CD4-positive, alpha-beta T cell treated with Interleukin-6 for 4 hours (primary cell): ENCODE measurements at places on chromosomes 2 and 18.

- no peak for DNase-seq
These were observed 912.5 kb upstream of the CRIM1 start for GRCh38 chr2:35443087-35443486.

DNA sequence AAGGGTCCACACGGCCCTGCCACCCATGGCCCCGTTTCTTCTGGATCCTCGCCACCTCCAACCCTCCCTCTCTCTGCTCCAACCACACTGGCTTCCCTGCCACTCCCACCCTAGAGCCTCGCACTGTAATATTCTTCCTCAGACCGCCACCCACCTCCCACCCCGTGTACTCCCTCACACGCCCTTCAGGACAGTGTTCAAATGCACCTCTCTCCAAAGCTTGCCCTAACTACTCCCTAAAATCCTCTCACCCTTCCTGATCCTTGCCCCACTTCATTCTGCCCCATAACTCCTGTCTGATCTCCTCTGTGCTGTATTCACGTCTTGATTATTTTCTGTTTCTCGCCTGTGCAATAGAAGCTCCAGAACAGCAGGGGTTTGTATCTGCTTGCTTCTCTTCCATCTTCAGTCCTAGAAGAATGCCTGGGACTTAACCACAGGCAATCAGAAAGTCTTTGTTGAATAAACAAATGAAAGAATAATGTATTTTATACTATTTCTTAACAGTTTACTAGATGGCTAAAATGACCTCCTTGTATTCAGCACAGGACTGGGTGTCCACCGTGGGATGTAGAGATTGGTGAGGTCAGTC, 25.5 kb downstream of the EPB41L3 start:
- no peak for DNase-seq

DNA sequence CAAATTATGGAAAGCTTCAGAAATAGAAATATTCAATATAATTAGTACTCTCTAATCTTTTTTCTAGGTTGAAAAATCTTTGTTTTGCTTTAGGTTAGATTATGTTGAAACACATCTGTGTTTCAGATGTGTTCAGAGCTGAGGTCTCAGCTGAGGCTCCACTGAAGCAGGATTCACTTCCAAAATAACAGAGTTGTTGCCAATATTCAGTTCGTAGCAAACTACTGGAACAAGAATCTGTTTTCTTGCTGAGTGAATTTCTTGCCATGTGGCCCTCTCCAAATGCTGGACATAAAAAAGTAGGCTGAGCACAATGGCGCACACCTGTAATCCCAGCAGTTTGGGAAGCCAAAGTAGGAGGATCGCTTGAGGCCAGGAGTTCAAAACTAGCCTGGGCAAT, 8.7 kb downstream of the PHOSPHO2 start:
- no peak for DNase-seq

DNA sequence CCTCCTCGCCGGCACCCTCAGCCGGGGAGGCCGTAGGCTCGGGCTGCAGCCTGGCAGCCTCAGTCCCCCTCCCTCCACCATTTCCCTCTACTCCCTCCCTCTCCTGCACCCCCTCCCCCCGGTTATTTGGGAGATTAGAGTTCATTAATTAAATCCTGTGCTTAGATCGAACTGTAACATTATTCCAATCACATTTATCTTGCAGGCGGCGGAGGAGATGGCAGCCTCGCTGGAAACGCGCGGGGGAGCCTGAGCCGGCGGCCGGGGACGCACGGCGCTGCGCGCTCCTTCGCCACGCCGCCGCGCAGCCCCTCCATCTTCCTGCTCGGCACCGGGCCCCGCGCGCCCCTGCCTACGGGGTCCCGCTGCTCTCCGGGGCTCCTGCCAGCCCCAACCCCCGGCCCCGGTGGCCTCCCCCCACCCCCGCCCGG, at the start of gene ST8SIA3:
ST8SIA3 (plus strand) TSS at position 287 of the 431 bp plus-strand sequence. CDS start 290 bp downstream, outside the sequence.
- no peak for DNase-seq

DNA sequence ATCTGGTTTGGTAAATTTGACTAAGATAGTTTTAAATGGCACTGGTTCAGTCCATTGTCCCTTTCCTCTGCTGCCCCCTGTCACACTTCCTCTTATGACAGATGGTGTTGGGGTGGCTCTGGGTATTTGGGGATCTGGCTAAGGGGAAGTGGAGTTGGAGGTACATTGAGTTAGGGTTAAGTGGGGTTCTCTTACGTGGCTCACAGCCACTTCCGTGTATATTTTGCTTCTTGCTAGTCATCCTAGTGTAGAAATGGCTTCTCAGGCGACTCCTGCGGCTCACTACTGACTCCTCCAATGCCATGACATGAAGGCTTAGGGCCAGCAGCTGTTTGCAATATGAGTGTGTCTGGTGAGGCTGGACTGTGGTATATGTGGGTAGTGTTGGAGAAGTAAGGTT, 187.0 kb downstream of the HAUS1 start:
- no peak for DNase-seq

- no peak for DNase-seq
These were observed 124.8 kb downstream of the EPHA4 start for GRCh38 chr2:221447310-221447709.
